ENCODE measurements at places on chromosomes 12 and 14.

- no peak for DNase-seq
Measured at GRCh38 chr14:104228716-104229533, 90.5 kb downstream of the KIF26A start.

GRCh38 chr12:50505675-50506530, 1.1 kb downstream of the DIP2B start:
- DNase-seq, result no peak

DNA sequence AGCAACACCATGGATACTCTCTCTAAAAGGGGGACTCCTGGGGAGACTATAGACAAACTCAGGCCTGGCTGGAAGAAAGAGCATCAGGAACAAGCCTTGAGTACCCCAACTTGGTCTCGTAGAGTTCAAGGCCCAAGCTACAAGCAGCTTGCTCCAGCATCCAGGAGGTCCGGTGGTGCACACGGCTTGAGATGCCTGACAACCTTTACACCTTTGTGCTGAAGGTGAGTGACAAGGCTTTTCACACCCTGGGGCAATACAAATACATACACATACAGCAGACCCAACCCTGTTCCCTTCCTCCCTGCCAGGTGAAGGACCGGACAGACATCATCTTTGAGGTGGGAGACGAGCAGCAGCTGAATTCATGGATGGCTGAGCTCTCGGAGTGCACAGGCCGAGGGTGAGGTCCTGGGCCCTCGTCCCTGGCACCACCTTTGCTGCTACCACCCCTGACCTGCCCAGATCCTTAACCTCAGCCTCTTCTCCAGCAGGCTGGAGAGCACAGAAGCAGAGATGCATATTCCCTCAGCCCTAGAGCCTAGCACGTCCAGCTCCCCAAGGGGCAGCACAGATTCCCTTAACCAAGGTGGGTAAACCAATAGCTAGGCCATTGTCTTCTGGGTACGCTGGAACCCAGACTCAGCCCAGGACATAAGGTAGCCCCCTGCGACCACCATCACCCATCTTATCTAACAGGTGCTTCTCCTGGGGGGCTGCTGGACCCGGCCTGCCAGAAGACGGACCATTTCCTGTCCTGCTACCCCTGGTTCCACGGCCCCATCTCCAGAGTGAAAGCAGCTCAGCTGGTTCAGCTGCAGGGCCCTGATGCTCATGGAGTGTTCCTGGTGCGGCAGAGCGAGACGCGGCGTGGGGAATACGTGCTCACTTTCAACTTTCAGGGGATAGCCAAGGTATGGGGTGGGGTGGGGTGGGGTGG, 41.2 kb downstream of the SH2B3 start:
- DNase-seq, result no peak

DNA sequence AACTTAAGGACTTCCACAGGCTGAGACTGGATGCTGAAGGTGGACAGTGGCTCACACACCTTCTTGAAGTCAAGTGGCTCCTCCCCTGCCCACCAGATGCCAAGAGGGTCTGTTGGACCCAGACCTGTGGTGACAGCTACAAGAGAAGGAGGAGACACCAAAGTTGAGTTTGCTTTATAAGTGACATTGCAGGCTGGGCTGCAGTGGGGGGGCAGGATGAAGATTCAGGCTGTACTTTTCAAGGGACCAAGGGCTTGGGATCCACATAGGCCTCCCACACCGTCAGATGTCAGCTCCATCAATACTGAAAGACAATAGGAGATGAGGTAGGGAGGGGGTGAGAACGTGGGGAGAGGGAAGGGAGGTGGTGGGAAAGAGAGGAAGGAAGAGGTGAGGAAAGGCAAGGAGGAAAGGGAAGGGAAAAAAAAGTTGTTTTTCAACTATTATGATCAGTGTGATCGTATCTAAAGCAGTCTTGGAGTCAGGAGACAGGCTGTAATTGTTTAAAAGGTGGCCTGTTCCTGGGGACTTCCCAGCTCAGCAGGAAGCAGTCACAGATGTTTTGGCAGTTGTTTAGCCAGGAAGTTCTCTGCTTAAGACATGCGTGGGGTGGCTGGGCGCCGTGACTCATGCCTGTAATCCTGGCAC, 84.1 kb upstream of the RESF1 start:
- peak; percentile 76 for DNase-seq

DNA sequence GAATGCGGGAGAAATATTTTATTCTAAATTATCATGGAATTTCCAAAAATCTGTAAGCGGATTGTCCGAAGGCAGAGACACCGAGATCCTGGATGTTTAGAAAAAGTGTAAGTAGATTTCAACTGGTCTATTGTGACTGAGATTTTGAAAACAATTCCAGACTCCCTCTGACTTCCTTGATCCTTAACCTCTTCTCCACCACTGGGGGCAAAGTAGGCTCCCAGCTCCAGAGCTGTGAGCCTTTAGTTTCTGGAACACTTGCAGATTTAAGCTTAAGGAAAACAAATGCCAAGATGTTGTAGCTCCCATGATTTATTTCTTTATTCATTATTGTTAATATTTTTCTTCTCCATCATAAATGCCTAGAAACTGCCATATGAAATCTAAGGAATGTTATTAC, 1320.5 kb upstream of the SEL1L start:
- DNase-seq, result no peak

- DNase-seq, result no peak
Measured at GRCh38 chr12:21566223-21566906, 38.3 kb downstream of the GYS2 start.

DNA sequence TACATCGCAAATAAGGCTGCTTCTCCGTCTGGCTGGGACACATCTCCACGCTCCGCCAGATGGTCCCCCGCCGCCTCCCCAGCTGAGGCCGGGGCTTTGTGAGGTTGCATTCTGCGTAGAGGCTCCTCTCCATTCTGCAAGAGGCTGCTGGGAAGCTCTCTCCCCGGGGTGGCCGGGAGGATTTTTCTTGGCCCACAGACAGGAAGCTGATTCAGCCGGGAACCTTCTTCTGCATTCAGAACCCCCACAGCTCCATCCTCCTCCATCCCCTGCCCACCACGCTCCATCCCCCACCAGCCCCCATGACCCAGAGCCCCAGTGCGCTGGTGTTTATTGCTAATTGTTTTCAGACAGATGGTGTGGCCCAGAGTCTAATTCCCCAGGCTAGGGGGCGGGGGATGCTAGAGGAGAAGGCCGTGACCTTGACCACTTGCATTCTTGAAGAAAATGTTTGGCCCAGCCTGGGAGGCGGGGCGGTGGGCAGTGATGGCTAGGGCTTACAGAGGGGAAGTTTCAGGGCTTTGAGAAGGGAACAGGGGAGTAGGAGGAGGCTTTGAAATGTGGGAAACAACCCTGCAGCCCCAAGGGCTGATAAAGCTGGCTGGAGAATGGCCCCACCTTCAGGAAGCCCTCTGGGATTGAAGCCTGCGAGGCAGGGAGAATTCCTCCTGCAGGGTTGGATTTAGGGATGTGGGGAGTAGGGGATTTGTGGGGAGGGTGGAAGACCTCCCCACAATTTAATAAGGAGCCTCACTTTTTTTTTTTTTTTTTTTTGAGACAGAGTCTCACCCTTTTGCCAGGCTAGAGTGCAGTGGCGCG, 88.5 kb upstream of the NCOR2 start:
- peak; percentile 79 for DNase-seq

GRCh38 chr12:8658346-8658745, 4.3 kb downstream of the MFAP5 start:
- DNase-seq, result no peak

DNA sequence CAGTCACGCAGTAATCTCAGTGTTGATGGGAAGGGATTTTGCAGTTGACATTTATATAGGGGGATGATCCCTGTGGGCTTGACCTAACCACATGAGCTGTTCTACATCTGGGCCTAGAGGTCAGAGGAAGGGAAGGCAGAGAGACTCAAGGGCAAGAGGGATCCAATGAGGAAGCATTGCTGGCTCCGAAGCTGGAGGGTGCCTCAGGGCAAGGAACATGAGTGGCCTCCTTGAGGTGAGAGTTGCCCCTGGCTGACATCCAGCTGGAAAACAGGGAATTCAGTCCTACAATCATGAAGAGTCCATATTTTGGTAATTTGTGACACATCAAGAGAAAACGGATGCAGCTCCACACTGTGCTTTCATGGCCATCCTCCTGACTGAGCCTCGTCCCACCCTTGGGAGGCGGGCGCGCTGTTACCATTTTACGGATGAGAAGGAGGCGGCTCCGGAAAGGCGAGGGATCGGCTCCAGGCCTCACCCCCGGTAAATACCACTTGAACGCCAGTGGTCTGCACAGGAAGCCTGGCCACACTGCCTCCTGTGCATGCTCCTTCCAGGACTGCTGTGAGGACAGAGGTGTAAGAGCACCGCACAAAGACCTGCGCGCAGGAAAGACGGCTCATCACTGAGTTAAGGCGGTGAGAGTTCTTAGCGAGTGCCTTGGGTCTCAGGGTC, 18.5 kb upstream of the FKBP4 start:
- no peak for DNase-seq

DNA sequence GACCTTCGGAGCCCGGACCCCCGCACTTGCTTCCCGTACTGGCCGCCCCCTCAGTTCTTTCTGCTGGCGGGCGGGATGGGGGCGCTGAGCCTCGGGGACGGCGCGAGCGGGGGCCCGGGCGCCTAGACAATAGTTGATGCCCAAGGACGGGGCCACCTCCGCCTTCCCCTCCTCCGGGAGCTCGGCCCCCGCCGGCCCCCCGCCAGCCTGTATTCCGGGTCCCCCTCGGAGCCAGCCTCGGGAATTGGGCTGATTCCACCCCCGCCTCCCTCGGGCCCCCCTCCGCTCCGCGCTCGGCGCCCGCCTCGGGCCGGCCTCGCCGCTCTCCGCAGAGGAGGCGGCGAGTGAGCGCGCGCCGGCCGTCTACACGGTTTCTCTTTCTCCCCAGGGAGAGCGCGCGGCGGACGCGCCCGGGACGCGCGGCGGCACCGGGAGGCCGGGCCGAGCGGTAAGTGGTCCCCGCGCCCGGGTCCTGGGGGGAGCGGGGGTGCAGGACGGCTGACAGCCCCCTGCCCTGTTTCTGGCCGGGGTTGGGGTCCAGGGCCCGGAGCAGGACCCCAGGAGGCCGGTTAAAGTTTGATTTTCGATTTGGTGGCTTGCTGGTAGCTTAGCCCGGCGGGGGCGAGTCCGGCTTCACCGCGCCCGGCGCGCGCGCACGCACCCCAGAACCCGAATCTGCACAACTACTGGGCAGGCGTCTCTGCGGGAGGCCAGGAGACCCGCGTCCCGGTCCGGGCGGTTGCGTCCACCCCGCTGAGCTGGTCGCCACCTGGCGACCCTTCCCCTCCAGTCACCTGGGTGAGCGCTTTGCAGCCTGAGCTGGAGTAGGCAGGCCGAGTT, 413.7 kb downstream of the PCNX1 start:
- DNase-seq, result peak; percentile 49

DNA sequence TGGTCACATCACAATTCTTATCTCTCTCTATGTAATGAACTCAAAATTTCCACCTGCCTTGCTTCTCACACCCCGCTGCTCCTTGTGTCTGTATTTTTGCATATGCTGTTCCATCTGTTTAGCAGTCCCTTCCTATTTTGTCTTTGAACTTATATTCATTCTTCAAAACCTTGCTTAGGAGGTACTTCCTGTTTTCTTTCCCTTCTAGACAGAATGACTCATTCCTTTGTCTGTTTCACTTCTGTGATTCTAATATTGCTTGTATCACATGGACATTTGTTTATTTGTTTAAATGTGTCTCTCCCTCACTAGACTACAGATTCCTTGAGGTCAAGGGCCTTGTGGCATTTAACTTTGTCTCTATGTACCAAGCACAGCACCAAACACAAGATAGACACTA, 424.2 kb downstream of the ETNK1 start:
- no peak for DNase-seq

DNA sequence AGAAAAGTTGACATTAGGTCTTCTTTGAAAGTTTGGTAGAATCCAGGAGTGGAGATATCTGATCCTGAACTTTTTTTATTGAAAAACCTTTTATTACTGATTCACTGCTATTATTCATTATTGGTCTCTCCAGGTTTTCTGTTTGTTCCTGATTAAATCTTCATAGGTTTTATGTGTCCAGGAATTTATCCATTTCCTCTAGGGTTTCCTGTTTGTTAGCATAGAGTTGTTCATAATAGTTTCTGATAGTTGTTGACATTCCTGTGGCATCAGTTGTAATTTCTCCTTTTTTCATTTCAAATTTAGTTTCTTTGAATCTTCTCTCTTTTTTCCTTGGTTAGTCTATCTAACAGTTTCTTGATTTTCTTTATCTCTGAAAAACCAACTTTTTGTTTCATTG, 370.3 kb downstream of the SLC6A15 start:
- no peak for DNase-seq

DNA sequence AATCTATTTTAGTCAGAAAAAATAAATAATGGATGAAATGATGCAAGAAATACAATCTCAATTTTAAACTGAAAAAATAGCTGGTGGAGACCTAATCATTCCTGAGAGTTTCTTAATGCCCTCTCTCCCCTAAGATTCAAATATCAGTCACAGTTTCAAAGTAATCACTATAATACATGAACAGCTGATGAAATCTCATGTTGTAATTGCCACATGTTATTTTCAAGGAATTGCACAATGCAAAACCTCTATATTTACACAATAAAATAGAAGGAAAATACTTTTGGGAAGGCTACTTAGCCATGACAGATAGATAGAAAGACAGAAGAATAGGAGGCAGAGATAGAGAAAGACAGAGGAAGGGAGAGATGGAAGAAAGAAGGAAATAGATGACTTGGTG, 18.2 kb downstream of the IFNG-AS1 start:
- no peak for DNase-seq

GRCh38 chr12:470133-470532, 10.4 kb downstream of the B4GALNT3 start:
- no peak for DNase-seq

GRCh38 chr14:74552623-74553022, 59.1 kb downstream of the ISCA2 start:
- no peak for DNase-seq

DNA sequence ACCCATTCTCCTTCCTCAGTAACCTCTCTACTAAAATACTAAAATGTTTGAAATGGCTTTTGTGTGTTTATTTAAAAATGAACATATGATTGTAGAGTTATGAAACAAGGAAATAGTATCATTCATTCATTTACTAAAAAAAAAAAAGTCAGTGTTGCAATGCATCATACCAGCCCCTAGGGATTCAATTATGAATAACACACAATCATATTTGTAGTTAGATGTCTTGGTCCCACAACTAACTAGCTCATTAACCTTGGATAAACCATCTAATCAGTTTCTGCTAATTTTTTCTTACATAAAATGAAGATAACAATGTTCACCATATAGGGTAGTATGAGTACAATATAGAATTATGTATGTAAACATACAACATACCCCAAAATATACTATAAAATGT, 183.2 kb downstream of the GRIN2B start:
- no peak for DNase-seq

GRCh38 chr12:662566-663292, 516 bp downstream of the NINJ2 start:
- no peak for DNase-seq

Measured in CD14-positive monocyte (primary cell).